Thyroid gland (tissue), 4 donors: ENCODE measurements at places on chromosomes 7 and 10. TPM values are rescaled to one million over a fixed set of nuclear protein-coding genes. Genes with fewer than 3 reads are reported as not detected.

The SEMA3A gene
- total RNA-seq: 17.9 TPM

DNA sequence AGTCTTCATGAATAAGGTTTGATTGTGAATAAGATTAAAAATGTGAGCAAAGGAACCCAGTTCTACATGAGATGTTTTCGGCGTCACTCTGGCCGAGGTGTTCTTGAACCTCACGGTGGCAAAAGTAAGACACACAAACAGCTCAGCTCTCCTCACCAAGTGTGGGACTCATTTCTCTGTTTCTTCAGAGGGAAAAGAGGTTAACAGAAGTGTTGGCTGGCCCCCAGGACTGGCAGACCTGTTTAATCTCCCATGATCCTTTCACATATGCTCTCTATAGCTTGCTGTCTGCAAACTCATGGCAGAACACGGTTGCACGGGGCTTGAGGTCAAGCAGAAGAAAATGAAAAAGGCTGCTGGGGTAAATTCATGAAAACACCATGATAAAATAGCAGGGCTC is 394.4 kb downstream of the CALN1 start:
- no peaks in the 10 kb centered on the region for H3K27me3 ChIP-seq
- DNase-seq: no peak
- no peaks in the 10 kb centered on the region for H3K4me1 ChIP-seq
- no peak overlapping the region for H3K27ac ChIP-seq
- no peaks in the 10 kb centered on the region for H3K36me3 ChIP-seq

DNA sequence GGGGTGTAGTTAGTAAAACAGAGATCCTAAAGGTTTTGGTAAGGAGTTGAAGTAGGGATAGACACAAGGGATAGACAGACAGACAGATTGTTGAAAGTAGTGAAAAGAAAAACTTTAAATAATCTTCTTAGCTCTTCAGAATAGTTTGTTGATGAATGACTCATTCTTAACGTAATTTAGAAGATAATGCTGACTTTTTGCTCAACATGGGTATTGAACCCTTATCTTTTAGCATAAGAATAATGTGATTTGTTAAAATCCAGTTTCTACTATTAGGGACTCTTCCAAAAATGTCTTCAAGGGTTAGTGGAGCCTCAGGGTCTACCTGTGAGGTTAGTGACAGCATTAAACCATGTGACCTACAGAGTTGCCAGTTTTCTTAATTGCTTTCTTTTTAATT is 411.2 kb downstream of the ETV1 start:
- DNase-seq: no peak
- no peak overlapping the region for H3K4me3 ChIP-seq
- no peaks in the 10 kb centered on the region for H3K36me3 ChIP-seq
- H3K27me3 ChIP-seq: no peaks in the 10 kb centered on the region

The CPN1 gene
- total RNA-seq: not detected

GRCh38 chr10:104907521-104907920 is 266.4 kb downstream of the SORCS3 start:
- no peaks in the 10 kb centered on the region for H3K4me1 ChIP-seq
- DNase-seq: no peak
- H3K36me3 ChIP-seq: no peaks in the 10 kb centered on the region
- H3K27me3 ChIP-seq: no peaks in the 10 kb centered on the region
- no peak overlapping the region for H3K4me3 ChIP-seq
- H3K27ac ChIP-seq: no peak overlapping the region

The MBL2 gene
- total RNA-seq: not detected

DNA sequence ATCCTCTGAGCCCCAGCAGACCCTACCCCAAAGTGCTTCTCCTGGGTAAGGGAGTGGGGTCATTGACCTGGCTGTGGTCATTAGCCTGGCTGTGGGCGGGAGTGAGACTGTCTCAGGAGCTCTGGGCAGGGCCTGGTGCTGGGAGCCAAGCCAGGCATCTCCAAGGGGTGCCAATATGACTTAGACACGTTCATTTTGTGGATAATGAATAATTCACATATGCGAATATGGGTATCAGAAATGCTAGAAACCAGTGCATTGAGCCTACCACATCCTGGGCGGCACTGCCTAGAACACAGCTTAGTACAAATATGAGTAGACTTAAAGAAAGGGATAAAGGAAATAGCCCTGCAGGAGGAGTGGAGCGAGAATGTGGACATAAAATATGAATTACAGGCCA is 14.4 kb upstream of the SRRM3 start:
- no peak for DNase-seq
- no peaks in the 10 kb centered on the region for H3K4me1 ChIP-seq
- no peaks in the 10 kb centered on the region for H3K36me3 ChIP-seq

GRCh38 chr7:8084836-8085235 is 116.2 kb downstream of the GLCCI1 start:
- H3K27me3 ChIP-seq: no peaks in the 10 kb centered on the region
- H3K4me3 ChIP-seq: no peak overlapping the region
- no peaks in the 10 kb centered on the region for H3K4me1 ChIP-seq
- no peak overlapping the region for H3K27ac ChIP-seq

DNA sequence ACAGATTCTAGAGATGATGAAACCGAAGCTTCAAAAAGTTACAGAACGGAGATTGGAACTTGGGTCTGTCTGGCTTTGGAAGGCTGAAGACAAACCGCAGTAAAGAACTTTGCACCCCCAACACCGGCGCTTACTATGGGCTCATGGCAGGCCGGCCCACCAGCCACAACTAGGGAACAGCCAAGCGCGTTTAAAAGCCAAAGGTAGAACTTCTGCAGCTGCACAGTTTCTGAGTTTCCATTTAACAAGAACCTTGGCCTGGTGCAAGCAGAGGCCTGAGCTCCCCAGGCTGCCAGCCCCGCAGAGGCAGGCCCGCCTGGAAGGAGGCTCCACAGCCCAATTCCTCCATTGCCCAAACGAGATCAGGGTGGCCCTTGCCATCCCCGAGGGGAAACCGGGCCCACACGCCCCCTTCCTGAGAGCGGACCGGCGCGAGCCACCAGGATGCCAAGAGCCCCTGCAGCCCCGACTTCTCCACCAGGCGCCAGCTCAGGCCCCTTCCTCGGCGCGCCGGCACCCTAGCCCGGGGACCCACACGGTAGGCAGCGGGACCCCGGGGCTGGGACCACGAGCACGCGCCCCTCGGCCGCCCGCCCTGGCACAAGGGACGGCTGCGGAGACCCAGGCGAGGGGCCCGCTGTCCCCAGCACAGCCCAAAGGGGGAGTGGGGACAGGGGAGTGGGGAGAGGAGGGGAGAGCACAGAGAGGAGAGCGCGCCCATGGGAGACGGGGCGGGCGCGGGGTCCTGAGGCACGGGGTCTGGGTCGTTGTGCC is 566 bp downstream of the MAD1L1 start:
- DNase-seq: no peak
- peaks cover 17% of the 10 kb centered on the region for H3K4me1 ChIP-seq
- H3K27me3 ChIP-seq: no peaks in the 10 kb centered on the region
- peak overlapping the region; percentile 57 for H3K27ac ChIP-seq
- peaks cover 16% of the 10 kb centered on the region for H3K36me3 ChIP-seq
- H3K4me3 ChIP-seq: peak overlapping the region; percentile 81

DNA sequence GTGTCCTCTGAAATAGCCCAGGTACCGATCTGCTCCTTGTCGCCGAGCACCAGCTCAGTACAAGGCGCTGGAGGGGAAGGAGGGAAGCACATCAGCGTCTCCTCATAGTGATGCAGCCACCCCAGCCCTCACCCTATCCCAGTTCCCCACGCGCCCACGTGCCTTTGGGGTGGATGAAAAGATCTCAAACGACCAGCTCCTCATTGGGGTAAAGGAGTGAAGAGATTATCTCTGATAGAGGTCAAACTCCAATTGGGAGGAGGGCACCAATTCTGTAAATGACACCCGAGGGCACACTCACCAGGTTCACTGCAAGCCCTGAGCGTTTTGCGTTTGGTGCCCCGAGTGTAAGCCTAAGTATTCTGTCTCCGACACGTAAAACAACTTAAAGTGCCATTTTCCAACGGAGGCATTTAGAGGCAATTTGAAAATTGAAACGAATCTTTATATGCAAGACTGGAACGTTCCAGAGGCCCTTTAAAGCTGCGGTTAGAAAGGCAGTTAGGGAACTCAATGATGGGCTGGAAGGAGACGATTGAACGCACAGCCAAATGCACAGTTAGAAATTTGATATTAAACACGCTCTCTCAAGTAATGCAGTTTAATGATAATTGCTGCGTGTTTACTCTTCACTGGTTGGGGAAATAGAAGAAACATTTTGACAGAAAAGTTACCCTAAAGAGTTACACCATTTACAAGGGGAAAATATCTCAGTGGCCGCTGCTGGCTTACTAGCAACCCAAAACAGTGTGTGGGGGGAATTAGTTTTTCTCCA is 8.9 kb upstream of the EMX2 start:
- peaks cover 42% of the 10 kb centered on the region for H3K27me3 ChIP-seq
- no peak overlapping the region for H3K27ac ChIP-seq
- no peak overlapping the region for H3K4me3 ChIP-seq
- H3K4me1 ChIP-seq: peaks cover 29% of the 10 kb centered on the region
- no peaks in the 10 kb centered on the region for H3K36me3 ChIP-seq

GRCh38 chr10:120988751-120989150 is 137.6 kb downstream of the WDR11 start:
- no peak for DNase-seq
- no peaks in the 10 kb centered on the region for H3K27me3 ChIP-seq
- H3K4me1 ChIP-seq: no peaks in the 10 kb centered on the region
- no peak overlapping the region for H3K27ac ChIP-seq

The PDZD7 gene
- 0.94 TPM for total RNA-seq

DNA sequence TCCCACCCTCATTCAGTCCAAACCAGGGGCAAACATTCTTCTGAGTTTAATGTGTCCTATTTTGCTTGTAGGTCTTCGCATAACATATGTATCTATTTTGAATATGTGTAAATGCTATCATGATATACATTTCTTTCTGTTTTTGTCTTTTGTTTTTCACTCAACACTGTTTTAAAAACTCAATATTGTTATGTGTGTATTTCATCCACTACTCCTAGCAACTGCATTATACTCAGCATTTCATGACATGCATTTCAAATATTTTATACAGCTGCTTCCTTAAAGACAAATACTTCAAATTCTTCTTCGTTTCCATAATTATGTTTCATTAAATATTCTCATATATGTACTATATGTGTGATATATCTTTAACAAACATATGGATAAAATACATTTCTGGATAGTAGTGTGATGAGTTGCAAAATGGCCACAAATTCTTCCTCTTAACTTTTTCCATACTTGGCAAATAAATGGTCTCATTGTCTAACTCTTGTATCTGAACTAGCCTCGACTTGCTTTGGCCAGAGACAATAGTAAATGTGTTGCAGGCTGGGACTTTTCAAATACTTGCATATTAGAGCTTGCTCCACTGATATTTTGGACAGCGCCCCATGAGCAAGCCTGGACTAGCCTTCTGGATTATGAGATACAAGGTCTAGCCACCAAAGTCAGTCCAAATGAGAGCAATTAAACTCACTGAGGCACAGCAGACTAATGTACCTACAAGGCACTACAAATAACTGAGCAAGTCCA is 539.7 kb upstream of the KCND2 start:
- DNase-seq: no peak
- no peak overlapping the region for H3K27ac ChIP-seq
- no peaks in the 10 kb centered on the region for H3K4me1 ChIP-seq
- no peaks in the 10 kb centered on the region for H3K27me3 ChIP-seq
- H3K4me3 ChIP-seq: no peak overlapping the region
- no peaks in the 10 kb centered on the region for H3K36me3 ChIP-seq

The SLC16A12 gene
- total RNA-seq: 40.3 TPM
